ENCODE measurements at places on chromosomes 3 and 15. TPM values are rescaled to one million over a fixed set of nuclear protein-coding genes. Genes with fewer than 3 reads are reported as not detected.

The ALCAM gene
- 14.4 TPM for polyA plus RNA-seq

The GABRR3 gene
- polyA plus RNA-seq = not detected

The BCHE gene
- 3.2 TPM for polyA plus RNA-seq

The PATL2 gene
- polyA plus RNA-seq = 0.80 TPM

The SPINK8 gene
- not detected for polyA plus RNA-seq

The GOLGA8S gene
- polyA plus RNA-seq = 0.34 TPM

The SLC22A14 gene
- polyA plus RNA-seq = 0.15 TPM

The DUOX1 gene
- polyA plus RNA-seq = 0.27 TPM

Data from pancreas (tissue), 10 donors.